ENCODE measurements at places on chromosomes 11 and 22. TPM values are rescaled to one million over a fixed set of nuclear protein-coding genes. Genes with fewer than 3 reads are reported as not detected.

DNA sequence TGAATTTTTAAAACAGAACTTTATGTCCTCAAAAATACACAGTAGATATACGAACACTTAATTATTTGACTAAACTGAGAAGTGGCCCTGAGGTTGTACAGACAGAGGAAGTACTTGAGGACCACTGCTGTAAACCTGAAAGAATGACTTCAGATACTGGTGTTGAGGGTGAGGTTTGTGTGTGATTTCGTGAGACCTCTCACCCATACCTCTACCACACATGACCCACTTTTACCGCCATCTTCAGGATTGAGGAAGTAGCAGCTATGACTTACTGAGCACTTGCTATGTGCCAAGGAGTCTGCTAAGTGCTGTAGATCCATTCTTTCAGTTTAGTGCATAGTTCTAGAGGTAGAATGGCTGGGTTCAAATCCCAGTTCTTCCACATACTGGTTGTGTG lies 21.9 kb downstream of the MMP13 start:
- no peak for DNase-seq

- peak; percentile 88 for DNase-seq
Measured at GRCh38 chr11:114179234-114179941, 116.8 kb upstream of the NNMT start.

GRCh38 chr22:35322126-35322525 lies 22.4 kb downstream of the TOM1 start:
- DNase-seq = peak; percentile 49

DNA sequence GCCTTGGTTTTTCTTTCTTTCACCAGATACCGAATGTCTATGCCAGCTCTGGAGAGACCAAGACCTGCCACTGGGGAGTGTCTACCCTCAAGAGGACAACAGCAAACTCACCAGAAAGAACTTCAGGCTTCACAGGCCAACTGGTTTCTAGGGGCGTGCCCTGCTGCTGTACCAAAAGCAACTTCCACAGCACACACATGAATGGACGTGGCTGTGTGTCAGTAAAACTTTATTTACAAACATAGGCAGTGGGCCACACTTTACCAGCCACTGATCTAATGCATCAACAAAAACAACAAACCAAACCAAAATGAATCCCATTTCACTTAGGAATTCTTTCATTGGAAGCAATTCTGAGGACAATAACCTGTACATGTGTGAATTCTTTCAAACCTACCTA lies 16.7 kb downstream of the DEAF1 start:
- DNase-seq = no peak

- DNase-seq = no peak
Measured at GRCh38 chr11:111833524-111833923, 37.9 kb downstream of the ALG9 start.

GRCh38 chr11:14411818-14412217 lies 52.8 kb upstream of the RRAS2 start:
- DNase-seq = peak; percentile 53

DNA sequence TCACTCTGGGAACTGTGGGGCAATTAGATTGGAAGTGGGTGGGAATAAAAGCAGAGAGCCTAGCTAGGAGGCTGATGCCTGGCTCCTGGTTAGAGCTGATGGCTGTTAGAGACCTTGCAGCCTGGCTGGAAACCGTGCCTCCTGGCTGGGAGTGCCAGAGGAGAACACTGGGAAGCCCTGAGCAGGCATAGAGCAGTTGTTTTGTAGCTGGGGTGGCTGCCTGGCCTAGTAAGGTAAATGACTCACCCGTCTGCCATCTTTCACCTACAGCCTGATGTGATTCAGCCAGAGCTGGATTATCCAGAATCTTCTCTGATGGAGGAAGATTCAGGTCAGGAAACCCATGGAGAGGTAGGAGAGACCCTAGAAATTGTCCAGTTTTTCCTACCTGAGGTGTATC lies 6.1 kb downstream of the UQCR10 start:
- DNase-seq = no peak

DNA sequence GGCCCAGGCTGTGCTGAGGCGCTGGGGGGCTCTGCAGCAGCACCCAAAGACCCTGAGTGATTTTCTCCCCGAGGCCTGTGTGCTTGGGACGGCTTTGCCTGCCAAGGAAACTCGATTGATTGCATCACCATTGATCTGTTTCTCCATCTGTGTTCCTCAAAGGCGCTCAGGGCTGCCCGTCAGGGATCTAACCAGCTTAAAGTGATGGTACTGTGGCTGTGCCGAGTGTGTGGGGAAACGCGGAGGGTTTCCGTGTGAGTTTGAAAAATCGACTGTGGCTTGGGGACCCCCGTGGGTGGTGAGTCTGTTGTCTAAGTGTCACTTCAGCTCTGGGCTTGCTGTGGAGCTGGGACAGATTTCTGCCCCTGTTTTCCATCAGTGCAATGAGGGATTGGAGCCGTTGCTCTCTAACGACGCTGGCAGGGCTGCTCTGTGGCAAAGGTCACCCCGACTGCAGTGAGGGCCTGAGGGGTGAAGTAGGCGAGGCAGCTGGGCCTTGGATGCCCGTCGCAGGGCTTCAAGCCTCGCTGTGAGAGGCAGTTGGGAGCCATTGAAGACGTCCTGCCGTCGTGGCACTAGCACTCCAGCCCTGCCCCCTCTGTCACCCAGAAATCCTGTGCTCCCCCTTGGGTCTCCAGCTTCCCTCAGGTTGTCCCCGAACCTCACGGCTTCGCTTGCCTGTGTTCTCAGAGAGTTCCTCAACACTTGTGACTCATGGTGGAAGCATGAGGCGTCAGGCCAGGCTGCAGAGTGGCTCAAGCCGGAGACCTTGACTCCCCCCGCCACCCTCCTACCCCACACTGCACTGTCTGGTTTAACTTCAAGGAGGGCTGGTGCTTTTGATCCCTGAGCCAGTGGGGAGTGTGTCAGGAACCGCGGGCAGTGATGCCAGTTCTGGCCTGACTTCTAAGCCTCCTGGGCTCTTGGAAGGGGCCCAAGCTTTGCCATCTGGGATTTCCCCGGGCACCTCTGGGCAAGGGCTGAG lies 21.8 kb downstream of the CACNA1I start:
- DNase-seq = no peak

DNA sequence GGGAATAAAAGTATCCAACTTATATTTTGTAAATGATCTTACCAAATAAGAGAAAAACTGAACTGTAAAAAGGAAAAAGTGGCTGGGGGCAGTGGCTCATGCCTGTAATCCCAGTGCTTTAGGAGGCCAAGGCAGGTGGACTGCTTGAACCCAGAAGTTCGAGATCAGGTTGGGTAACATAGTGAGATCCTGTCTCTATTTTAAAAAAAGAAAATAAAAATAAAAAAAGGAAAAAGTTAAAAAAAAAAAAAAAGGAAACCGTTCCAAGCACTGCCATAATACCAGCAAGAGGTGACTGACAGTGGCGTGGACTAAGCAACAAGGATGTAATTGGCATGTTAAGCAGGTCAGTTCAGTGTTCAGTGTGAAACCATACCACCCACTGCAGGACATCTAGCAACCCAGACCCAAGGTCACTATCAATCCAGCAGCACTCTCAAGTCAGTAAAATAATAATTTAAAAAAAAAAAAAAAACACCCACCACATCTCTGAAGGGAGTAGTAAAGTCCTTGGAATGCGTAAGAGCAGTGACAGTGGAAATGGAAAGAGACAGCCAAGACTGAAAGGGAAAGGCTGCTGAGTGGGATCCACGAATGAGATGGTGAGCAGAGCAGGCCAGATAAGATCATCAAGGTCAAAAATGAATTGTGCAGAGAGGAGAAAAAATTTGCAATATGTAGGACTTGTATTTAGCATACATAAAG lies 43.6 kb downstream of the MAPK1 start:
- DNase-seq = no peak

- DNase-seq = no peak
Measured at GRCh38 chr22:49524362-49524761, 303.3 kb downstream of the BRD1 start.

DNA sequence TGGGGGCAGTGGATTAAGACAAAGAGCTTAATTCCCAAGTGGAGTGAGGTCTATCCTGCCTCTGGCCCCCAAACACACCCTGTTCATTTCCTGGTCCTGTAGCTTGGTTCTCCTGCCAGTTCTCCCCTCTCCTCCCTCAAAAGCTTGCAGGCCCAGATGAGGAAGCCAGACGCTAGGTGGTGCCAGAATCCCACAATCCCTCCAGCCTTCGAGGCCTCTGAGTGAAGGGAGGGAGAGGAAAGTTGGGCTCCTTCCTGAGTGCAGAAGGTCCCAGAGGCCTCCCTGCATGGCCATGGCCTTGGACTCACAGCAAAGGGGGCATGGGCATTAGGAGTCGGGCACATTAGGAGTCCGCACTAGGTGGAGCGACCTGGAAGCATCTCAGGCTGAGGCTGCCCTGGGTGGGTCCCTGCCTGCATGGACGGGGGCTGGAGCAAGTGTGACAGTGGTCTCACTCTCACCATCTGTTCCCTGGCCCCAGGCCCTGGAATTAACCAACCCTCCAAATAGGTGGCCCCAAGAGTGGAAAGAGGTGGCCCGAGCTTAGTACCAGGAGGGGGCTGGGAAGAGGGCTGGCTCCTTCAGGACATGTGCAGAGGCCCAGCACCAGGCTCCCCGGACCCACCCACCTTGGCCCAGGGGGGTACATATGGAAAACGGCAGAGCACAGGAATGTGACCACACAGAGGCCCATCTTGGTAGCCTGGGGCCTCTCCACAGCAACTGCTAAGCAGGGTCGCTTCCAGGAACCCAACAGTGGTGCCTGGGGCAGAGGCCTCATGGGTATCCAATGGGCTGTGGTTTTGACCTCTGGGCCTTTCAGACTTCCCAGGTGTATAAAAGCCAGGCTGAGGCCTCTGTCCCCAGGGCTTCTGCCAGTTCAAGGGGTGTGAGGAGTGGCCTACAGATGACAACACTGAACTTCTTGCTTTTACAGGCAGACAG lies 5.2 kb downstream of the FXYD2 start:
- peak; percentile 83 for DNase-seq

- peak; percentile 90 for DNase-seq
Measured at GRCh38 chr22:37244114-37244921, at the start of gene RAC2. Gene RAC2, minus strand, starts transcription at chr22:37244269. Its CDS starts 121 bp downstream, at chr22:37244148.

- DNase-seq = no peak
Measured at GRCh38 chr22:18082467-18082866, 4.7 kb downstream of the PEX26 start.

Gene LRRC32
- total RNA-seq = 49.9 TPM

Gene OR52E4
- not detected for total RNA-seq

Gene TRMU
- total RNA-seq = 33.9 TPM

Gene MS4A1
- 0.38 TPM for total RNA-seq

Gene FAT3
- 1.1 TPM for total RNA-seq

Gene PRAME
- not detected for total RNA-seq

Gene PPFIBP2
- 45.3 TPM for total RNA-seq

Gene OR8G5
- total RNA-seq = not detected

Gene MUC6
- not detected for total RNA-seq

Gene PRG3
- total RNA-seq = not detected

Gene HEPN1
- total RNA-seq = not detected

All from right cardiac atrium (tissue), 5 donors.